Activated T-cell treated with anti-CD3 and anti-CD28 coated beads, Interleukin-2, amount 50 U/mL, for 24 hours (primary cell): ENCODE measurements at places on chromosomes 12 and 14.

GRCh38 chr12:14284184-14284722 lies 81.2 kb upstream of the ATF7IP start:
- DNase-seq, result no peak

DNA sequence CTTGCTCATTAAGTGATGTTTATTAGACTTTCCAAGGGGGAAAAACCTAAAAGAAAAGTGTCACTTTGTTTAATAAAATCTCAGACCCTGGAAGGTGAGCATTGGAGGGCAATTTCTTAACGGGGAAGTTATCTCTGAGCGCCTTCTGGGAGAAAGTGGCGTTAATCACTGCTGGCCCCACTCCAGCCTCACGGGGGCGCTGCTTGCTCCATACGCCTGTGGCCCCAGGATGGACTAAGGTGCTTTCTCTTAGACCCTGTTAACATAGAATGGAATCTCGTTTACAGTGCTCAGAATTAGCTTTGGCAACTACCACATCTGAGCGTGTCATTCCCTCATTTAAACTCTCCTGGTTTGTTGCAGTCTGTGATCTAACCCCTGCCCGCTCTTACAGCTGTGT lies 16.4 kb upstream of the PRIMA1 start:
- DNase-seq, result no peak

GRCh38 chr12:51847643-51848325 lies 734 bp downstream of the FIGNL2 start:
- peak; percentile 45 for DNase-seq

GRCh38 chr14:100534528-100535286 lies 52.5 kb downstream of the BEGAIN start:
- peak; percentile 16 for DNase-seq

DNA sequence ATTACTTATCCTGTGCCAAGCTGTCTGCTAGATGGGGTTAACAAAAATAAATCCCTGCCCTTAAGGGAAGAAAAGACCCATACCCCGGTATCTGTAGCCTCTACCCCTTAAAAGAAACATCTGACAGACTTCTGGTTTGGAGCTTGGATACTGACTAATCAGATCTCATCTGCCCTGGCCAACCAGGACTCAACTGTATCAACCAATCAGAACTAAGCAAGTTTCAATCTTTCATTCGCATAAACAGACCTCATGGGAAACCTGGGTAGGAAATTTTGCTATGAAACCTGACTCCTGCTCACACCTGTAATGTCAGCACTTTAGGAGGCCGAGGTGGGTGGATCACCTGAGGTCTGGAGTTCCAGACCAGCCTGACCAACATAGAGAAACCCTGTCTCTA lies 26.4 kb upstream of the PRMT8 start:
- DNase-seq, result no peak

GRCh38 chr12:3662521-3662921 lies 90.4 kb downstream of the CRACR2A start:
- no peak for DNase-seq

- no peak for DNase-seq
Measured at GRCh38 chr14:67933266-67933665, 113.7 kb downstream of the RAD51B start.

- no peak for DNase-seq
Measured at GRCh38 chr12:109600995-109601394, 27.4 kb downstream of the MVK start.

GRCh38 chr12:785706-786105 lies 33.3 kb downstream of the WNK1 start:
- no peak for DNase-seq

- DNase-seq, result no peak
Measured at GRCh38 chr12:91271185-91271584, 88.6 kb upstream of the DCN start.

GRCh38 chr14:69726761-69727511 lies 40.0 kb upstream of the SRSF5 start:
- peak; percentile 92 for DNase-seq

GRCh38 chr12:62372134-62372533 lies 94.5 kb upstream of the MON2 start:
- no peak for DNase-seq

- DNase-seq, result no peak
Measured at GRCh38 chr14:68891851-68892660, 87.0 kb downstream of the ACTN1 start.

- no peak for DNase-seq
Measured at GRCh38 chr14:63632932-63633514, 8.6 kb downstream of the WDR89 start.

DNA sequence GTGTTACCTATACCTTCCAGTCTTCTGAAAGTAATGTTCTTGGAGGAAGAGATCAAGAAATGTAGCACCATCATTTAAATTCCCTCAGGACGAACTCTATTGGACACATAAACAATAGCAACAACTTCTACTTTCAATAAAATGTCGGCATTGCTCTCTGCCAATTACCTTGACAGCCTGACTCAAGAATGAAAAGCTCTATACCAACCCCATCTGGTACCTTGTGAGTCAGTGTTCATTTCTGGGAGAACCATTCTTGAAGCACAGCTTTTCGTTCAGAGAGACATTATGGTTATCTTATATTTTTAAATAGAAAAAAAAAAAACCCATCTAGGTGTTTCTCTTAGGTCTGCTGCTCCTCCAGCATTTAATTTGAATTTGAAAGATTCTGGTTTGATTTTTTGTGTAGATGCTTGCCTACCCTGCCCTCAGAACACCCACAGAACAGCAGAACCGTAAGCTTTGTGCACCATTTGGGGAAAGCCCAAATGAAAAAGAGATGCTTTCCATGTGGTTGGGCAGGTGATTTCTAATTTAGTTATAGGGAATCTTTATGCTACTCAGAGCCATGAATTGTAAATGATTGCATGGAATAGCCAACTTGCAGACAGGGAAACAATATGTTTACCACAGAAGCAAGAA lies 156.0 kb downstream of the SAMD4A start:
- no peak for DNase-seq

DNA sequence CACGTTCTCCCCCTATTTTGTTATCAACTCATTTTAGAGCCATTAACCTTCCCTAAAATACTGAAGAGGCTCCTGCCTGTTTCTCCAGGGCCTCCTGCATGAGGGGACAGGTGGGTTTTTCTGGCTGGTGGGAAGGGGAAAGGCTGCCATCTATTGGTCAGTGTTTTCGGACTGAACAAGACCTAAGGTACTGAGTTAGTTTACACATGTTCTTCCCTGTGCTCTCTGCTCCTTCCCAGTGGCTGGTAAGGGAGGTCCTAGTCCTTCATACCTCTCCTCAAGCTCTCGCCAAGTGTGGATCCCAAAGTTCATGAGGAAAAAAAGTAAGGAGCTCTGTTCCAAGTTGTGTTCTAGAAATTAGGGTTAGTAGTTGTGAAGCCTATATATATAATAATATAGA lies 357.5 kb downstream of the FSCB start:
- DNase-seq, result no peak

- no peak for DNase-seq
Measured at GRCh38 chr14:23381871-23382270, 5.0 kb downstream of the CMTM5 start.

DNA sequence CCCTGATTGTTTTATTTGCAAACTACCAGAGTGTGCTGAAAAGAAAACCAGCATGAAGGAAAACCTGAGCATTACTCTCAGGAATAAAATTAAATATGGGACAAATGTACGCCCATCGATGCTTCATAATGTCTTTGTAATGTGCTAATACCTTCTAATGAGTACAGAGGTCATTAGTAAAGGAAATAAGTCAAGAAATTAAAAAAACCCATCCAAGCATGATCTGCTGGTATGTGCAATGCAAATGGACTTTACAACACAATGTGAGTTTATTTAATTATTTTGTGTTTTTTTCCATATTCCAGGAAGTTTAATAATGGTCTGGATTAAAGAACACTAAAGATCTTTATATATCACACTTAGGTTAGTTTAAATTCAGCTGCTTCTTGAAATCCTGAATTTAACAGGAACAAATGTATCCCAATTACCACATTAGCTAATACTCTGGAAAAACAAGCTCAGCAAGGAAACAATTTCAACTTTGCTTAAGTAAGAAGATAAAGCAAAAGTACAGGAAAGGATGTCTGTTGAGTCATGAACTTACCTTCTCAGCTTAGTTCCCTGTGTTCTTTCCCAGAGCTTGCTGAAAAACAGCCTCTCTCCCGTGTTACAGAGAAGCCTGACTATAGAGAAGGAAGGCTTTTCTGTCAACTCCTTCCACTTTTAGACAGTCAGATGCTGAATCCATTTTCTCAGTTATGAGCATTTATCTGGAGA lies 179.3 kb upstream of the TMEM260 start:
- no peak for DNase-seq

- DNase-seq, result no peak
Measured at GRCh38 chr14:90551070-90551704, 154.4 kb downstream of the CALM1 start.

DNA sequence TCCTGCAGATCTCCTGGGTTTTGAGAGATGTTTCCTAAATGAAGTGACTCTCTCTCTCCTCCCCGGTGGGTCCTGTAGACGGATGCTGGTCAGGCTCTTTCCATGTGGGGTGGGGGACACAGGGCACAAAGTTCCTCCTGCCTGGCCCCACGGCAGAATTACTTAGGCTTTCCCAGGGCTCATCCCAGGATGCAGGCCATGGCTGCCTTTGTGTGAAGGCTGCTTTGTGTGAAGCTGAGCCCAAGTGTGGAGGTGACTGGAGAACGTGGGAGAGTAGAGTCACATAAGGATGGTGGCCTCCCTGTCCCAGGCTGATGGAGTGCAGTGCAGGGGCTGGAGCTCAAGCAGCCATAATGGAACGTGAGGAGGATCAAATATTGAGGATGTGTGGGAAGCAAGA lies 200.2 kb downstream of the ADGRD1 start:
- DNase-seq, result no peak

GRCh38 chr12:32437095-32437515 lies 37.7 kb downstream of the FGD4 start:
- no peak for DNase-seq
